ENCODE measurements at places on chromosomes 2 and 18. TPM values are rescaled to one million over a fixed set of nuclear protein-coding genes. Genes with fewer than 3 reads are reported as not detected.

The KCNG2 gene
- not detected for total RNA-seq

The STAMBP gene
- total RNA-seq: 52.3 TPM

DNA sequence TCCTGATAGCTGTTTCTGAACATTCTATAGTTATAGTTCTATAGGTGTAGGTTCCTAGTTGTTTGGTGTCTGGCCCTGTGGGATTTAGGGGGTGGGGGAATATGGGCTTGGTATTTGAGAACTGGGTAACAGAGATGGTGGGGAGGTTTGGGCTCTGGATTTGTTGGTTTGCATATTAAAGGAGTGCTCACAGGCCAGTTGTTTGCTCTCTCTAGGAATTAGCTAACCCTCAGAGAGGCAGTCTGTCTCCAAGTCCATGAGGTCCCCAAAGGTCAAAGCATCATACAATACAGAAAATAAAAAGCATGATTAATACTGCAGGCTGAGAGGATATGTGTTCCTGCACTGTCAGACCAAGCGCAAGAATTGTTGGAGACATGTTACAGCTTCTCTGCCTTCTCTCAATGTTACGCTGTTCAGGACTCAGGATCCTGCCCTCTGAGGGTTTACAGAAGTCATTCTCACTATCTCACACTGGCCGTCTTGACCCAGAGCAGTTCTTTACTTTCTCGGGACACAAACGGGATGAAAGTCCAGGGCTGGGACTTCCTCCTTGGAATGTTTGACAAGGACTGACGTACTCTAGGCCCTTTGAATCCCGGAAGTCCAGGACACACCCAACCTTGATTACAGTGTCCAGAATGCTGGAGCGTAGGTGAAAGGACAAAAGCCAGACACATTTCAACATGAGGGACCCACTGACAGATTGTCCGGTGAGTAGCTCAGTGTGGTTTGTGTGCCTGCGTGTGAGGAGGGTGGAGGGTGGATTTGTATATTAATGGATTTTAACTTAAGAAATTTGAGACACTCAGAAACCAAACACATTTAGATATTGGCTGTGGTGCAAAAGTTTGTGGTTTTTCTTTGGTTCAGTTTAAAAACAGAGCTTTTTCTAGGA, at the start of gene NOSTRIN:
TSS of gene NOSTRIN (plus strand) at position 677 of the 898 bp plus-strand sequence. CDS start at position 687, 10 bp downstream.
- DNase-seq: peak; percentile 89

DNA sequence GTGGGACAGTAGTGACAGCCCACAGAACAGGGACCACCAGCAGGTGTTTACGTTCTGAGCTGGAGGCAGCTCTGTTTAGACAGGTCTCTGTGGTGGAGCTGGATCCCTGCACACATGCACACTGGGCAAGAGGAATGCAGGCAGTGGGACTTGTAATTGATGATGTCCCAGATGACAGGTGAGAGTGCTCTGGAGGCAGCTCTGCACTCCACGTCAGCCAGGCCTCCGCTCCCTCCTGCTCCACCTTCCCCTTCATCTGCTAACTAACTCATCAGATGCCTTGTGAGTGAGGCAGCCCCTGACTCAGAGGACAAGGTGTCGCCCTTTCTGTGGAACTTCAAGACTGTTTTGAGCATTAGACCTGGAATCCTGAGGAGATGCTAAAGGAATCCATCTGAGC, 53.2 kb downstream of the SH3YL1 start:
- DNase-seq: no peak

The ICOS gene
- total RNA-seq: 0.34 TPM

GRCh38 chr18:50133526-50133925, 61.4 kb downstream of the MYO5B start:
- no peak for DNase-seq

The FEV gene
- 3.9 TPM for total RNA-seq

DNA sequence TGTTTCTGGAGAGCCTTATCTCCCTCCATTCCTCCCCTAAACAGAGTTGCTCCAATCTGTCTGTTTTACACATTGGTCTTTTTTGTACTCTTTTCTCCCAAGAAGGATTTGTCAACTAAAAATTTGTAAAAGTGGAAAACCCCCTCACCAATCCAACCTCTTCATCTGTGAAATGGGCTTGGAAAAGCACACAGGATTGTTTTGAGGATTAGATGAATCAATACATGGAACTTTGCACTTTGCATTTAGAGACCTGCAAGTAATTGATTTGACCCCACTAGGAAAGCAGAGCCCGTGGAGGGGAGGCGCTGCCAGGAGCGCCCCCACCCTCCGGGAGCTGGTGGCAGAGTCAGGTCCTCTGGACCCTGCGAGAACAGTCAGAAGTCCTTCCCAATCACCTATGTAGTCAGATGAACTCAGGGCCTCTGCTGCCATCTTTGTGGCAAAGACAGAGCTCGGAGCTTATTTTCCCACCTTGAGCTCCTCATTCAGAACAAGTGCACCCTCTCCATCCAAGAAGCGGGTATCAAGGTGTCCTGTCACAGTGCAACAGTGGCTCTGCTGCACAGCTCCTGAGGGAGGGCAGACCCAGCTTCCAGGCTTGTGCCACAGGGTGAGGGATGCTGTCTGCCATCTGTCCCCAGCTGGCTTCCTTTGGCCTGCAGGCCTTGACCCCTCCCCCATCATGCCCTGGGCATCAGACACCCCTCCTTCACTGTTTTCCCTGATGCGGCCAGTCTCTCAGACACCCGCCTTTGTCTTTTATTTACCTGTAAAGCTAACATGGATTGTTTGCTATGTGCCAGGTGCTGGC, 1.7 kb upstream of the TMEM185B start:
- peak; percentile 30 for DNase-seq

The MDH1B gene
- total RNA-seq: not detected

The DOCK10 gene
- total RNA-seq: 14.0 TPM

DNA sequence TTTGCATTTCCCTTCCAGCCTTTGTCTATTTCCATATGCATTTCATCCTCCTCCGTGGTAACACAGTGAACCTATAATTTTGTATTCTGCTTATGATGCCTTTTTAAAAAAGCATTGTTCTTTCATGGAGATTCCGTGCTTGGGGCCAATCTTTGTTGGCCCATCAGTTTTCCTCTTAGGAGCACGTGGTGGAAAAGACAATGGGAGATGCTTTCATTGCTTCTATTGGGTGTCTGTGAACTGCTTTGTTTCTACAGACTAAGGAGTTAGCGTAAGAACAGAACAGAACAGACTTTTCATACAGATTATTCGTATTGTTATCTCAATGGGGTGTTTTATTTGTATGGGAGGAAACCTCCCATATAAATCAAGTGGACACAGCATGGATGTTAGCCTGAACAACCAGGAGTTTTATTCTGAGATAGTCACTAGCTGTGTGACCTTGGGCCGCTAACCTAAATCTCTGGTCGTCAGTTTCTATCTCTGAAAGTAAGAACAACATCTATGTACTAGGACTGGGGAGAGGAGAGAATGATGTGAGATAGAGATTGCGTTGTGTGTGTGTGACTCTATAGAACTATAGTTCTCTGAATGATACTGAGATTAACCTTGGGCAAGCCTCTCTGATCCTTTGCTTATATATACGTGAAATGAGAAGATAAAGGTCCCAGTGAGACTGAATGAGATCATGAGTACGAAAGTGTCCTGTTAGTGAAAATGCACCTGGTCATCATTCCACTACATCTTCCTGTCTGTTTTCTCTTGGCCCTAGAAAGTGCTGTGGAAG, 22.9 kb upstream of the YWHAQ start:
- DNase-seq: no peak

DNA sequence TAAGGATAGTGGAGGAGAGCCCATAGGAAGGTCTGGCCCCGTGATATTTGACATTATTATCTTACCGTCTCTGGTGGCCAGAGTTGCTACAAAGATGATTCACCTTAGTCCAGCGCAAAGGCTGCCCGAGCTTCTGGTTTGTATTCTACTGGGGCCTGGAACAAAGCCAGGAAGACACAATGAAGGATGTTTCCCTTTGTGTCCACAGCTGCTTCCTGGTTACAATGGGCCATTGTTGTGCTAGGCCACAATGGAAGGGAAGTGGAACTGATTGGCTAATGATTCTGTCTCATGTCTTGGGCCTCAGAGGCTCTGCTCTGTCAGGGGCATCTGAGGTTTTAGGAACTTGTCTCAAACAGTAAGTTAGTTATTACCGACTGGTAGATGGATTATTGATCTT, 132.2 kb downstream of the TDRD15 start:
- DNase-seq: peak; percentile 44

The ITGA4 gene
- total RNA-seq: 12.0 TPM

DNA sequence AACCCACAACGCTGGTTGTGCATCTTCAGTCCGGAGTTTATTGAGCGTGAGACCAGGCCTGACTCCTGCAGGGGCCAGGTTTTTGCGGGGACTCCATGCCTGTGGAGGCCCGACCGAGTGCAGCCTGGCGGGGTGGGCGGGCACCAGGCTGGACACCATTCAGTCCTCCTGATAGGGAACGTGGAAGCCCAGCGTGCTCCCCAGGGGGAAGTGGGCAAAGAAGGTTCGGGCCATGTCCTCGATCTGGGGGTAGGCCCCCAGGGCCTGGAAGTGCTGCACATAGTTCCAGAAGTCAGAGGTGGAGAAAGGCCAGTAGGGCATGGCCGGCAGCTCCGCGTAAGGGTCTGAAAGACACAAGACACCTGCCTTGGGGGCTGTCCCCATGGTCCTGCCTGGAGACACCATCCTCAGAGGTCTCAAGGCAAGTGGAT, 1.4 kb downstream of the OTOS start:
- DNase-seq: no peak

DNA sequence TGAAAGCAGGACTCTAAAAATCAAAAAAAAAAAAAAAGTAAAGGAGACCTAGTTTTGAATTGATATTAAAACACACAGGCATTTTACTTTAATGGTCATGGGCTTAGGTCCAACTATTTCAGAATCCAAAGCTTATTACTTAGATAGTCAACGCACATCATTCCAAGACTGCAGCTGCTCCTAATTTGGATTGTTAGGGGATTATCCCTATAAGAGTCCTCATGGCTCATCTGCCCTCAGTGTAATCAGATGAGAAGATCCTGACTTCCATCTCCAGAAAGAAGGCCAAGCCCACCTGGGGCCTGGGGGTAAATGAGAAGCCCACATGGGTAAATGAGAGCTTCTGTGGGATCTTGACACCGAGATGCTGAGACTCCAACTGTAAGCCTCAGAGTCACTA, 424.2 kb downstream of the NRXN1 start:
- no peak for DNase-seq

DNA sequence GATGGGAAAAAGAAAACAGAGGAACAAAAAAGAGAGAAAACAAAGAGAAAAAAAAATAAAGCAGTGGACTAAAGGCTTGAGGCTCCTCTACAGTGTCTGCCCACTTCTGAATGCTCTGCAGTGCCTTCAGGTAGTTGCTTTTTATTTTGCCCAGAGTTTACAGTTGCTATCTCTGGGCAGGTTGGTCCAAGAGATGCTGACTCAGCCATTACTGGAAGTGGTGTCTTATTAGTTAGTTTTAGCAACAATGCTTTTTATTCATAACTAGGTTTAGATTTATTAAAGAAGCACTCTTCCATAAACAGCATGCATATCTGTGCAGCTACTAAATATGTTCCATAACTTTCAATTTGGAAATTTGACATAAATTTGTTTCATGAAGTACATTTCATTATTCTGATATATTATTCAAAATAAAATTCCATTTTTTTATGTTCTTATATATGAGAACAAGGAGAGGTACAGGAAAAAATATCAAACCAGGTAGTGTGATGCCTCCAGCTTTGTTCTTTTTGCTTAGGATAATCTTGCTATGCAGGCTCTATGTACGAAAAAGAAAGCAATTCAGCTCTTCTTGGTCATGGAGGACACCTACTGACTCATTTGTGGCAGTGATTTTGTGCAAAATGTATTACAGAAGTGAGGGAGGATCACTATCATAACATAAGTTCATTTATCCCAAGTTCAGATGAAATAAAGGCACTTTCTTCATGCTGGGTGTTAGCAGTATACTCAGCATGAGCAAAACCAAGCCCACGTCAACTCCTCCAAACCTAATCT, 69.5 kb downstream of the RPIA start:
- no peak for DNase-seq

GRCh38 chr2:15205562-15205961, 355.6 kb downstream of the NBAS start:
- no peak for DNase-seq

DNA sequence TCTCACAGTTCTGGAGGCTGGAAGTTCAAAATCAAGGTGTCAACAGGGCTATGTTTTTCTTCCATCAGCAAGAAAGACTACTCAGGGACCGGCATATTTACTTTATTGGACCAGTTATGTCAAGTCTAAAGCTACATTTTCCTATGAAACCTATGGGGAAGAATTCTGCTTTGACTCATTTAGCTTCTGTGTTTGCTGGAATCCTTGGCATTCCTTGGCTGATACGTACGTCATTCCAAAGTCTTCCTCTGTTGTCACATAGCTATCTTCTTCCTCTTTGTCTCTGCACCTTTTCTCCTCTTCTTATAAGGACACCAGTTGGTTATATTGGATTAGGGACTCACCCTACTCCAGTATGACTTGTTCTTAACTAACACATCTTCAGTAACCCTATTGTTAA, 137.4 kb upstream of the FBXO11 start:
- no peak for DNase-seq

GRCh38 chr2:26455037-26455669, 22.8 kb downstream of the OTOF start:
- DNase-seq: no peak

GRCh38 chr2:238285653-238286082, 2.7 kb downstream of the PER2 start:
- peak; percentile 87 for DNase-seq

DNA sequence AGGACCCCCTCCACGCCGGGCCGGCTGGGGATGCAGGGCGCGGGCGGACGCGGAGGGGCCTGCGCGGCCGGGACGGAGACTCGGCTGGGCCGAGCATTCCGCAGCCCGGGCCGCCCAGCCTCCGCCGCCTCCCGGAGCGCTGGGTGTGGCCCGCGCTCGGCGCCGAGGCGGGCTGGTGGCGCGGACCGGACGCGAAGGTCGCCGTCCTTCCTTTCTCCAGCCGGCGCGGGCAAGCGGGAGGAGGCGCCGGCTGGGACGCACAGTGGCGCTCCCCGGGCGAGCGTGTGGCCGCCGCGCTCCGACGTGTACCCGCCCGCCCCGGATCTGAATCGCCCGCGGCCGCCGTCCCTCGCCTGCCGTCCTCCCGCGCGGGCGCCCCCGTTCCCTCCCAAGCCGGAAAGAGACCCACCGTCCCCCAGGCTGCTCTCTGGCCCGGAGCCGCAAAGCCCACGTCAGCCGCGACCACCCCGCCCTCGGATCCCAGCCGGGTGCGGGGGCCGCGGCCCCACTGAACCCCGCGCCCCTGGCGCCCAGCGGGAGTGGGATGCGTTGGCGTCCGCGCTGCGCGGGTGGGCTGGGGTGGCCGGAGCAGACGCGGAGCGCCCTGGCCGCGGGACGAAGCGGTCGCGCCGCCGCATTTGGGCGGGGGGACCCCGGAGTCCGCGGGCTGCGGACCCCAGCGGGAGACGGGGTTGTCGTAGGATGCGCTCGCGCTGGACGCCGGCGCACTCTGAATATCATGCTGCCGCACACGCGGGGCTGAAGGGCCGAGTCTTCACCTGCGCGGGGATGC, 634 bp downstream of the SPATS2L start:
- DNase-seq: peak; percentile 44

- DNase-seq: no peak
Measured at GRCh38 chr2:138516030-138516704, 14.6 kb downstream of the SPOPL start.
